Hindlimb muscle (tissue), 1 donor: ENCODE measurements at places on chromosomes 2 and 18.

DNA sequence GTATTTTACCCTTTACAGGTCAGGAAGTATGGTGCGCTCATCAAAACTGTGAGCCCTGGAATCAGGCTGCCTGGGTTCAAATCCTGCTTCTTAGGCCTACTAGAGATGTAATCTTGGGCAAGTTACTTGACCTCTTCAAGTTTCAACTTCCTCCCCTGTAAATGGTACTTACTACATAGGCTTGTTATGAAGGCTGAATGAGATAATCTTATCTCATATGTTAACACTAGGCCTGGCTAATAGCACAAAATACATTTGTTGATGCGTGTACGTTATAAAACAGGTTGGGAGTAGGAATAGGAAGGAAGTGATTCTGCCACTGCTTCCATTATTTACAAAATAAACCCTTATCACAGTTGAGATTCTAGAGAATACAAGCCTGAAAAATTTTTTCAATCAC is 1.7 kb upstream of the RFTN2 start:
- DNase-seq: no peak

DNA sequence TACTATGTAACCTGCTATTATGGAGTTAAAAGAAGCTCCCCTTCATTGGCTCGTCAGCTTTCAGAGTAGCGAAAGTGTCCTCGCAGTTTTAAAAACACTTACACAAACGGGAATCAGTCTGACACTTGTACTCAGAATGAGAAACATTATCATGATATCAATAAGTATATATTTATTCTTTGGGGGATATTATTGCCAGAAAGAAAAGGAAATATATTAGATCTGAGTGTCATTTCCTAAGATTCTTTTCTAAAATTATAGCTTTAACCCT is 584.5 kb downstream of the ZEB2 start:
- no peak for DNase-seq

- DNase-seq: no peak
Measured at GRCh38 chr18:28331551-28331950, 154.6 kb upstream of the CDH2 start.

GRCh38 chr2:22701561-22702160 is 683.3 kb upstream of the KLHL29 start:
- DNase-seq: peak; percentile 76

- DNase-seq: peak; percentile 8
Measured at GRCh38 chr2:112001136-112001715, 53.8 kb upstream of the TMEM87B start.

GRCh38 chr2:53260568-53260967 is 507.0 kb upstream of the CHAC2 start:
- DNase-seq: no peak

DNA sequence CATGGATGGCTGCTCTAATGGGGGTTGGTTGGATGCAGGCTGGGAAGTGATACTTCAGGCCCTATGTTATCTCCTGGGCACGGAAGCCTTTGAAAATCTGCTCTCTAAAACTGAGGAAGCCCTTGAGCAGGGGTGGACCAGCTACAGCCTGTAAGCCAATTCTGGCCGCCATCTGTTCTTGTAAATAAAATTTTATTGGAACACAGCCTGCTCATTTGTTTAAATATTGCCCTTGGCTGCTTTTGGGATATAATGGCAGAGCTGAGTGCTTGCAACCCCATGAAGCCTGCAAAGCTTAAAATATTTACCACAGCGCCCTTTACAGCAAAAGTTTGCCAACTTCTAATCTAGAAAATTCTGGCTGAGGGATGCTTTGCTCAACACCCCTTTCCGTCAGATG is 11.9 kb upstream of the IGFBP2 start:
- DNase-seq: no peak

GRCh38 chr2:27323596-27324285 is 844 bp upstream of the MPV17 start:
- DNase-seq: peak; percentile 22

GRCh38 chr2:154914561-154914960 is 216.1 kb downstream of the KCNJ3 start:
- peak; percentile 6 for DNase-seq

DNA sequence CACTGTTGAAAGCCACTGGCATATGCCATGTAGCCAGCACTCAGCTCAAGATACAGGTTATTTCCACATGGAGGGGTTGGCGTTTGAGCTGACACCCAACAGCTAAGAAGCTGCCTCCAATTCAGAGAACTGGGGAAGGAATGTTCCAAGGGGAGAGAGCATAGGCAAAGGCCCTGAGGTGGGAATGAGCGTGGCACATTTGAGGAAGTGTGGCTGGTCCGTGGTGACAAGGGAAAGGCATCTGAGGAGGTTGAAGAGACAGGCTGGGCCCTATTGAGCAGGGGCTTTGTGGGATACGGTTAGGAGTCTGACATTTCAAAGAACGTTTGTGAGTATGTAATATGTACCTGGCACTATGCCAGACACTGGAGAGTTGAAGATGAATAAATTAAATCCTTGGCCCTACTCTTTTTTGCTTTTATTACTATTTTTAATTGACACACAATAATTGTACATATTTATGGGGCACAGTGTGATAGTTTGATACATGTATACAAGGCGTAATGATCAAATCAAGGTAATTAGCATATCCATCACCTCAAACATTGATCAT is 27.6 kb upstream of the TMBIM1 start:
- DNase-seq: no peak

DNA sequence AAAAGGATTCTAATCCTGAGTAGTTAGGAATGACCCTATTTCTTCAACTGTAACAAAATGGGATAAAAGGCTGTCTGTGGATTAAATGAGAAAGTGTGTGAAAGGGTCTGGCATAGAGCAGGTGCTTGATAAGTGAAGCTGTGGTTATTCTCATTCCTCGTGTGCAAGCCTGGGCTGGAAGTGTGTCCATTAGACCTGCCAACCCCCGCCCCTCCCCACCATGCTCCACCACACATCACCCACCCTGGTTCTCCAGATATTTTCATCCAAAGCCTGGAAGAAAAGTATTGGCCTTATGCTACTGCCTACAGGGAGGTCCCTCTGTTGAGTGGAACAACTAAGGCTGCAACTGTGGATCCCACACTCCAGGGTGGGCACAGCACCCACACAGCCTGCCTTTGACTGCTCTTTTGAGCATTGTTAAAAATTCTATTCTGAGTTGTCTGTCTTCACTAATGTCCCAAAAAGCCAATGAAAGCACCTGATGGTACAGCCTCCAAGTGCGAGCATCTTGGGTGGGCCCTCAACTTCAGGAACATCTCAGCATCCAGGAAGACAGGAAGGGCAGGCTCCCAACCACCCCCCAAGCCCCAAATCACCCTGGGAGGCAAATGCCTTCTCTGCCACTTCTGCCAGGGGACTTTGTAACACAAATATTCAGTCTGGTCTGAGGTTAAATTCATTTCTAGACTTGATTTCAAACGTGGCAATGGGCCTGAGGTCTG is 102.8 kb upstream of the PPP1CB start:
- no peak for DNase-seq

GRCh38 chr2:240365971-240366471 is 69.4 kb upstream of the GPC1 start:
- DNase-seq: no peak

GRCh38 chr2:189287982-189288521 is 108.5 kb upstream of the COL5A2 start:
- peak; percentile 77 for DNase-seq

DNA sequence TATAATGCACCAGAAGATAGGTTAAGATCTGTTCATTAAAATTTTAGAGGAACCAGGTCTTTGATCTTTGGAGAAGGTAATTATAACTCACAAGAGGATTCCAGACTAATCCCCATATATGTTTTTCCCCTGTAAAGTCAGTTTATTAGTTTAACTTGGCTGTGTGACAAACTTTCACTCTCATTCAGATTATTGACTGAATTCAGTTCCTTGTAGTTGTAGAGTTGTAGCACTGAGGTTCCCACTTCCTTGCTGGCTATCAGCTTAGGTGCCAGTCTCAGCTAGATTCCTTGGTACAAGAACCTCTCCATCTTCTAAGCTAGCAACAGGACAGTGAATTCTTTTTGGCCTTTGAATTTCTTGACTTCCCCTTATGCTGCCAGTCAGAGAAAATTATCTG is 19.1 kb downstream of the REG1A start:
- DNase-seq: no peak

- no peak for DNase-seq
Measured at GRCh38 chr18:23712445-23712844, 23.2 kb downstream of the LAMA3 start.

DNA sequence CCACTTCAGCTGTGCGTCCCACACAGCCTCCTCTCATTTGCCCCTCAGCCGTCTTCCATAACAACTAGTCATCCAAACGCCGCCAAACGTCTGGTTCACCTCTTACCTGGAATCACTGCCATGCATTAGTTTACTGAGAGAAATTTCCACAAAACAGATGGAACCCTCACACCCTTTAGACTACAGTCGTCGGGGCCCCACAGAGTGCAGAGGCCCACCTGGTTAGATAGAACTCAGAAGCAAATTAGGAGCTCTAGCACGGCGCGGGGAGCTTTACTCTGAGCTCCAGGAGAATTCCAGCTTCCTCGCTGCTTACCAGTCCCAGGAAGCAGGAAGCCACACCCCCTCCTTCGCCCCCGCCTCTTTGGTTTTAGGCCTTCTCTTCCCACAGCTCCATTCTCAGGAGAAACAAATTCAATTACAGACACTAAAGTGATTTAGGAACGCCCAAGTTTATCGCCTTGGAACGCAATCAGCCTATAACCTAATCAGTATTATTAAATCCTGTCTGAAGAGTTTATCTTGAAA is 9.4 kb downstream of the RNU2-63P start:
- DNase-seq: no peak

GRCh38 chr2:211798868-211799267 is 739.7 kb downstream of the ERBB4 start:
- no peak for DNase-seq

DNA sequence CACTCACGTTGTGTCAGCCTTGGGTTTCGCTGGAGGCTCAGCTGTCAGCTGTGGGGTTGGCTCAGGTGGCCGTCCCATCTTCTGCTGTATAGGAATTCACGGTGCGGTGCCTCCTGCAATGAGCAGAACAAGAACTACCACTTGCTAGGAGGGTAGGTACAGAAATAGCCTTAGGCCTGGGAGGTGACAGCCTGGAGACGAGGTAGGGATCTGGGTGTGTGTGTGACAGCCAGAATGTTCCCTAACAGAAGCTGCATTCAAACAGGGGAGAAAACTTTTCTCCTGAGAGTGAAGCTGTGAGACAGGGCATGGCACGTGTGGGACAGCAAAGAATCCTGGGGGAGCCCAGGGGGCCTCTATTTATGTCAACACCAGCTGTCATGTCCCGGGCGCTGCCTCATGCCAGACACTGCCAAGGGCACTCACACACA is 8.4 kb upstream of the MAL start:
- no peak for DNase-seq

DNA sequence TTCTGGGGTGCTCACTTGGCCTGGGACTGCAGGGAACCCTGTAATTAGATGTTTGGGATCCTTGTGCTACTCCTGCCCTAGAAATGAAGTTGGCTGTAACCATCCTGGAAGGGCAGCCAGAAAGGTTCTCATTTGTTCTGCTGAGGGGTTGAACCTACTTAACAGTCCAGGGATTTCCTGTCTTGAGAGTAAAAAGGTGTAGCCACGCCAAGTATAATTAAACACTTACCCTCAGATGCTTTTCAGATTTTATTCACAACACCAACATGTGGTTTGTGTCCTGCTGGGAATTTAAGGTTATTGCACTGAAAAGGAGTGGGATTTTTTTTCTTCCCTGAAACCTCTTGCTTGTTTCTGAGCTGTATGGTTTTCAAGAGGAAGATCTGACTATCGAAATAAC is 222.4 kb upstream of the APCDD1 start:
- DNase-seq: no peak

GRCh38 chr2:106798826-106799552 is 87.0 kb downstream of the ST6GAL2 start:
- no peak for DNase-seq

- no peak for DNase-seq
Measured at GRCh38 chr2:156695020-156695419, 258.8 kb downstream of the GPD2 start.

- DNase-seq: no peak
Measured at GRCh38 chr2:128332091-128332634, 13.5 kb upstream of the HS6ST1 start.

- DNase-seq: peak; percentile 34
Measured at GRCh38 chr2:206160125-206160806, 571 bp downstream of the EEF1B2 start.

DNA sequence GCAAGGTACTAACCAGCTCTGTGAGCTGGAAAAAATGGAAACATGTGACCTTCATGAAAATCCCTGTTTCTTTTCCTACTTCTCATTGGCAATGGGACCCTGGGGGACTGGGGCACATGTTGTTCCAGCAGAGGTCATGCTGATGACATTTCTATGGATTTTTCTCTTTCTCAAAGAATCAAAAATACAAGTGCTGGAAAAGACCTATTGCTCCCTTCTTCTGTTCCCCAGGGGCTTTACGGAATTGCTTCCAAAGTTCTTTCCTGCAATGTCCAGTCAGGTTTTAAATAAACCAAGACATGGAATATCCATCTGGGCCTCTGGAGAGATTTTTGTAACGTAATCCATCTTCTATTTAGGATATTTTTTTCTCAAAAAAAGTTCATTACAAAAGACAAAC is 1006.1 kb upstream of the CELF4 start:
- no peak for DNase-seq

- no peak for DNase-seq
Measured at GRCh38 chr18:136433-136832, 21.9 kb upstream of the USP14 start.

DNA sequence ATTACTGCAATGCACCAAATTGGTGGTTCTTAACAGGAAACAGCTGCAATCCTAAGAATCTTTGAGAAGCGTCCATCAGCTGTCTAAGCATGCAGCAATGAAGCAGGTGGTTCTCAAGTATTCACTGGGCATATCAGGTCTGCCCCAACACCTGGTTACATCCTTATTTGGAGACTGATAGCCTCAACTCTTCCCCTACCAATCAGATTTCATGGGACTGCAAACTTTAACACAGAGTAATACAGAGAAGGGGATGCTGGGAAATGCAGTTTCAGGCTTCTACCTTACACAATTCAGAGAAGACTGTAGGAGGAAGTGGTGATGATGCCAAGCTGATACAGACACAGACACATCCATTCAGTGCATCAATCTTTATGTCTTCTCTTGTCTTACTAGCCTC is 240.5 kb downstream of the BCL2 start:
- DNase-seq: no peak

- no peak for DNase-seq
Measured at GRCh38 chr2:214782671-214783070, 26.8 kb downstream of the BARD1 start.

- no peak for DNase-seq
Measured at GRCh38 chr2:172340394-172340793, 87.0 kb upstream of the ITGA6 start.
